ENCODE measurements at places on chromosomes 4 and X.

DNA sequence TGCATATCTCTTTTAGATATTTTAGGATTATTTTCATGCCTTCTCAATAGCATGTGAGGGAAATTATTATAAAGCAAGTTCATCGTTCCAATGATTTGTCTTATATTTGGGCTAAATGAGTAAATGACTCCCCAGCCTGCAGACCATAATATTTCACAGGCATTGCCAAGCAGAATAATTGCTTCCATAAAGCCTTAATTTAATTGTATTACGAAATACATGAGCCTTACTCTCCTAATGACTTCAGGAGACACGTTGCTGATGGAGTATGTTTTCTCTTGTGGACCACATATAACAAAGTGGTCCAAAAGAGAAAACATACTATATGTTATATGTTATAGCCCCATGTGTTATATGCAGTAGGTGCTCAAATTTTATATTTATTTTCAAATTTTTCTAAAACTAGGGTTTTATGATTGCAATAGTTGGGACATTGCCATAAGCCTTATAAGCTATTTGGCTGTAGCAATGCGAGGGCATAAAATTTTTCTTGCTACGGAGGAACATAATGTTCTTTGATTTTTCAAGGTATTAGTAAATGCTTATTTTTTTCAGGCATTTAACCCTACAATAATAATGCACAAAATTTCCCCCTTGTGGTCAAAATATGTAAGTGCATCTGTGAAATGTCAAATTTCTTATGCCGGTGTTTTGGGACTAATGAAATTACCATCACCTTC lies 26.2 kb upstream of the TMPRSS11D start:
- peak; percentile 57 for DNase-seq

DNA sequence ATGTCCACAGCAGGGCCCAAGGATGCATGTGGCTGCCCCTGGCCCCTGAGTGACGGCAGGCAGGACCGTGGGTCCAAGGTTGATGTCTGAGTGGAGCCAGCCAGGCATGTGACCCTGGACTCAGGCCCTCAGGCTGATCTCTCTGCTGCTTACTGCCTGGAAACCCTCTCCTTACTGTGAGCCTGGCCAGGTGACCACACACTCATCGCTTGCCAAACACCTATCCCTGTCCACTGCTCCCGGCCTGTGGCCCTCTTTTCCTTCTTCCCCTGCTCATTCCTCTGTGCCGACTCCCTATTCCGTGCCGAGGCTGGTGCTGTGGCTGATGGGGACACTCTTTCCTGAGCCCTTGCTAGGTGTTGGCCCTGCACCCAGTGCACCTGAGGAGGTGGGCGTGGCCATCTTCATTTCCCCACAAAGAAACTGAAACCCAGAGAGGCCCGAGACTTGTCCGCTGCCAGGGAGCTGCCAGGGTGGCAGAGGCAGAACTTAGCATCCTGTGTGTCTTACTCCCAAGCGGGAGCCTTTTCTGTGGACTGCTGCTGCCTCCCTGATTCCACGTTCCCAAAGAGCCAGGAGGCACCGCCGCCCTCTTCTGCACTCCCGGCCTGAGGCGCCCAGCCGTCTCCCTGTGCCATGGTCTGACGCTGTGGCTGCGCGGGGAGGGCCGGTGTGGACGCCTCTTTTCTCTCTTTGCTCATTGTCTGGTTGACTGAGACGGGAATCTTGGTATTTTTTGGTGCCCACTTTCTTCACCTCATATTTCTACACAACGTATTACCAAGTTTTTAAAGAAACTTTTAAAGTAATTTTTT lies 11.2 kb upstream of the RNF4 start:
- no peak for DNase-seq

GRCh38 chr4:67256388-67257043 lies 288.8 kb downstream of the CENPC start:
- no peak for DNase-seq

DNA sequence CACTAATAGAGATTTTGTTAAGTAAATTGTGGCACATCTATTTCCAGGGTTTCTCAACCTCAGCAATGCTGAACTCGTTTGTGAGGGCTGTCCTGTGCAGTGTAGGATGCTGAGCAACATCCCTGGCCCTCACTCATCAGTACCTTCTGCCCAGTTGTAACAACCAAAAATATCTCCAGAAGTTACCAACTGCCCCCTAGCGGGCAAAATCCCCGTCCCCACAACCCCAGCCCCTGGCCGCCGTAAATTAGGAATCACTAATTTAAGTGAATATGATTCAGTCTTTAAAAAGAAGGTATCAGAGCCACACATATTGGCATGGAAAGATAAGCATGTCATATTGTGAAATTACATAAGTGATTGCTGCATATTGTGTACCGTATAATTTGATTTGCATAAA lies 123.4 kb downstream of the ASB9 start:
- peak; percentile 16 for DNase-seq

DNA sequence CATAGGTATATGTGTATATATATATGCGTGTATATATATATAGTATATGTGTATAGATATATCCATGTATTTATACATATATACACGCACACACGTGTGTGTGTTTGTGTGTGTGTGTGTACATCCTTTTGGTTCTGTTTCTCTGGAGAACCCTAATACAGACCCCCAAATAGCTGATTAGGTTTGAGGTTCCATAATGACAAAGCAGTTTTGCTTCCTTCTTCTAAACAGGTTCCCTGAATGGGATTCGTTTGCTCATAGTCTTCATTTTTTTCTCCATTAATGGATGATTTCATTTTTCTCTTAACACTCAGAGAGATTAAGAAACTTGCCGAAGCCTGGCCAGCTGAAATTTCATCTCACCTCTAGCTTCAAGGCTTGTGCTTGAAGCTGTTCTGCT lies 234.0 kb upstream of the BCOR start:
- no peak for DNase-seq

DNA sequence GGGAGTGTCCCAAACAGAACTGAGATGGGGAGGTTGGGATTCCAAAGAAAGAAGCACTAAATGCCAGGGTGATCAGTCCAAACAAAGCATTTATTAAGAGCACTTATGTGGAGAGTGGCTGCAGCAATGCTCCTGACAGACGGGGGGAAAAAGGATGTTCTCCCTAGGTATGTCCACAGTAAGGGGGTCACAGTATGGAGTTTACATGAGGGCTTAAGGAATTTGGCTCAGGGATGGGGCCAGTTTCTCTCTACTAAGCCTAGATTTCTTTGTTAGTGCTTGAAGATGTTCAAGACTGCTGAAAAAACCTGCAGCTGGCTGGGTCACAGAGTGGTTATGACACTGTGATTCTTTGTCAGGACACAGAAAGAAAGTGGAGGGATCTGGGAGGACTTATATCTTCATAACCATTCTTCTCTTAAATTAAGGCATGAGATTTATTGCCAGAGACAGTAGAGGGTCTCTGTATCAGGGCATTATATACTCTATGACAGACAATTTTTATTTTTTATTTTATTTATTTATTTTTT lies 1468.0 kb downstream of the C4orf33 start:
- no peak for DNase-seq

DNA sequence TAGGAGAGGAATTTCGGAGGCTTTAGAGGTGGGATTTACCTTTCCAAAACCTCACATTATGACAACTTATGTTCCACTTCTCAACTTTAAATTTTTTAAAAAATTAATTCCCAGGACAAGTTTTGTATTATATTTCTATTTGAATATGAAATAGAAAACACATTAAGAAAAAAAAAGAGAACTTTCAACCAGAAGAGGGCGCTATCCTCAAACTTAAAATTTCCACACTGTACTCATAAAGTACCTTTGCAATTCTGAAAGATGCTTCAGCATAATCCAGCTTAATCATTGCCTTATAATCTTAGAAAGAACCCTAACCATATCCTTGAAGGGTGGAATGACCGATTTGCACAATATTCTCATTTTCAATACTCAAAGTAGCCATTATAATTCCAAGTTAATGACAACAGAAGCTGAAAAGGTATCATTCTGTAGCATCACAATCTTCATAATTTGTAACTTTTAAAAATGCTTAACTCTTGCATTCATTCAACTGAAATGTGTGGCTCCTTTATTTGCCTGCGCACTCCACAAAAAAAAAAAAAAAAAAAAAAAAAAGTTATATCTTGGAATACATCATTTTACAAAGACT lies 158.0 kb downstream of the KCNIP4 start:
- peak; percentile 80 for DNase-seq

GRCh38 chr4:27010334-27010940 lies 149.8 kb downstream of the STIM2 start:
- DNase-seq = peak; percentile 82

GRCh38 chr4:110624398-110624780 lies 1.5 kb upstream of the PITX2 start:
- DNase-seq = no peak

- DNase-seq = no peak
Observed at GRCh38 chr4:7661846-7662506, 227.2 kb upstream of the PSAPL1 start.

DNA sequence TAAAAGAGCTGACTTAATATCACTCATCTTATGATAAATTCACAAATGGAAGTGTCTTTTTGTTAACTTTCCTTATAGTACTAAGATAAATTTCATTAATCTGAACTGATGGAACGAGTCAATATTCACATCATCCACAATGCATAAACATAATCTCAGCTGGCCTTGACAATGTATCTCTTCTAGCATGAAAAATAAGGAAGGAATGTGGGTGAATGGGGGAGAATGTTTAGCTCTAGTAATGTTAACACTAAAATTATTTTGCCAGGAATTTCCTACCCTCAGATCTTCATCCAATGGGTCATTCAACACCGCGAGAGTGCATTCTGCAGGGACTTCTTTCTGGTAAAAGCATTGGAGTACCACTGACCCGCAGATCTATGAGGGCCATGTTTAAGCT lies 15.8 kb downstream of the TRPC3 start:
- no peak for DNase-seq

GRCh38 chrX:154317391-154317995 lies 21.9 kb downstream of the TKTL1 start:
- peak; percentile 33 for DNase-seq

DNA sequence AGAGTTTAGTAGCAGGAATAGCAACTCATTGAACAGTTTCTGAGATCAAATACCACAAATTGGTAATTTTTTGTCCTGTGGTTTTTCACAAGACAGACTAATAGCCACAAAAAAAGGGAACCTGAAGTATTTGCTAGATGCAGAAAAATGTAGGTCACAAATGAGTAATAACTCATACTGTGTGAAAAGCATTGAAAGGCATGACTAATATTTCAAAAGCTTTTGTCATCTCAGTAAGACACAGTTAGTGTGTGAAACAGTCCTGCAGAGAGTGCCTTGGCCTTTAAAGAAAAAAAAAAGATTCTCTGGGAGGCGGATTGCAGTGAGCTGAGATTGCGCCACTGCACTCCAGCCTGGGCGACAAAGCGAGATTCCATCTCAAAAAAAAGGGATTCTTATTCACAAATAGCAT lies 31.4 kb upstream of the SLC25A31 start:
- peak; percentile 96 for DNase-seq

GRCh38 chrX:19549838-19550237 lies 34.5 kb upstream of the MAP3K15 start:
- DNase-seq = no peak

DNA sequence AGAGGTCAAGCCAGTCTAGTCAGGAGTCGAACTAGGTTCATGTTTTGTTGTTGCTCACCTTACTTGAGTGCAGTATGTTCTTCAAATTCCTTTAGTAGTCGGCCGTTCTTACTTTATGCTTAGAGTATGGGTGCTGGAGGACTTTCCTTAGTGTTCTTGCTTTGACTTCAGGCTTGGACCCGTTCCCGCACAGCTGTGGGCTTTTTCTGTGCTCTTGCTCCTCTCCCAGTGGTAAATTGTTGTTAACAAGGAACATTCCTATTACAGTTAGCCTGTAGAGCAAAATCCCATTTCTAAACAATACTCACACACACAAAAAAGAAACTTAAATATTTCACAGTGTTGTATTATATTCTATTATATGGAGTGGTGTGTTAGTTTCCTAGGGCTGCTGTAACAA lies 113.5 kb downstream of the RAP1GDS1 start:
- peak; percentile 4 for DNase-seq

- DNase-seq = no peak
Observed at GRCh38 chrX:100944601-100945000, 15.9 kb upstream of the XKRX start.

DNA sequence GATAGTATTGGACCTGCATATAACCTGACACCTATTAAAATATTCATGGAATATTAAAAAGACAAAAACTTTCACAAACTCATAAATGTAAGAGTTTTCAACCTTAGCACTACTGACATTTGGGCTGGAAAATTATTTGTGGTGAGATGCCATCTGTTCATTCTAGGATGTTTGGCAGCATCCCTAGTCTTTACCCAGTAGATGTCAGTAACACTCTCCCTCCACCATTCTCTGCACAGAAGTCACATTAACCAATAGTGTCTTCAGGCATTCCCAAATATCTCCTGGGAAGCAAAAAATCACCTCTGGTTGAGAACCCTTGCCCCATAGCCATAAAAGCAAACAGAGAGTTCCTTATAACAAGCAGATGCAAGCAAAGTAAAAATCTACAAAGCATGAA lies 41.4 kb upstream of the NDST4 start:
- peak; percentile 3 for DNase-seq

DNA sequence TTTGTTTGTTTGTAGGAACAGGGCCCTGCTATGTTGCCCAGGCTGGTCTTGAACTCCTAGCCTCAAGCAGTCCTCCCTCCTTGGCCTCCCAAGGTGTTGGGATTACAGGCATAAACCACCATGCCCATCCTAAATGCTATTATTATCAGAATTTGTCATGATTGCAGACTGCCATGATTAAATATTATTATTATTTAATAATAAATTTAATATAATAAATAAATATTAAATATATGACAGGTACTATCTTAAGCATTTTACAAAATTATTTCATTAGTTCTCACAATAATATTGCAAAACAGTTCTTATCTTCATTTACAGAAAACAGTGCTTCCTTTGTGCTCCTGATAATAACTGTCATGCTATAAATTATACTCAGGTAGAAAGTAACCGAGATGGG lies 133.4 kb upstream of the JADE1 start:
- DNase-seq = no peak

GRCh38 chrX:155028877-155029291 lies 2.2 kb downstream of the FUNDC2 start:
- DNase-seq = peak; percentile 72
